Stimulated activated CD4-positive, alpha-beta T cell treated with anti-CD3 and anti-CD28 coated beads, Interleukin-1b, Interleukin-23, amount 100 ng/mL, for 48 hours (primary cell): ENCODE measurements at places on chromosomes 3 and 15.

GRCh38 chr15:56028430-56028829 lies 35.0 kb upstream of the NEDD4 start:
- DNase-seq: no peak

GRCh38 chr15:67601073-67601472 lies 58.6 kb downstream of the MAP2K5 start:
- no peak for DNase-seq

DNA sequence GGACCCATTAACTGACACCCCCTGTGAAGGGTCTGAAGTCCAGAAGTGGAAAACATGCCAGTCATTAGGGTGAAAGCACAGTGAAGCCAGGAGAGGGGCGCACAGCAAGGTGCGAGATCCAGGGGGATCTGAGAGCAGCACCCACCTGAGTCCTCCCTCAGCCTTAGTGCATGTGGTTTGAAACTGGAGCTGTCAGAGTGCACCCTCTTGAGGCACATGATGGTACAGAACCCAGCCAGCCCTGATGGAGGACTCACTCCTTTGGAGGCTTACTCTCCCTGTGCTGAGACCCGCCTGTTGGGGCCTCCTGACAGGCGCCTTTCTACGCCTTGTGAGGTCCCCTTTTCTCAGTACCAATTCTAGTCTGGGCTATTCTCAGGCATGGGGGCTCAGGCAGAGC lies 77.8 kb downstream of the IL20RB start:
- no peak for DNase-seq

DNA sequence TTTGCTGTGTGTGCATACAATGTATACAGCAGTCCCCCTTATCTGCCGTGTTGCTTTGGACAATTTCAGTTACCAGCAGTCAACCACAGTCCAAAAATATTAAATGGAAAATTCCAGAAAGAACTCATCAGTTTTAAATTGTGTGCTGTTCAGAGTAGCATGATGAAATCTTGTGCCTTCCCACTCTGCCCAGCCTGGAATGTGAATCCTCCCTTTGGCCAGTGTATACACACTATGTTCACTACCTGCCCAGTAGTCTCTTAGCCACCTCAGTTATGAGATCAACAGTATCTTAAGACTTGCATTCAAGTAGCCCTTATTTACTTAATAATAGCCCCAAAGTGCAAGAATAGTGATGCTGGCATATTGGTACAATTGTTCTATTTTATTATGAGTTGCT lies 133.6 kb upstream of the ABHD17C start:
- no peak for DNase-seq

DNA sequence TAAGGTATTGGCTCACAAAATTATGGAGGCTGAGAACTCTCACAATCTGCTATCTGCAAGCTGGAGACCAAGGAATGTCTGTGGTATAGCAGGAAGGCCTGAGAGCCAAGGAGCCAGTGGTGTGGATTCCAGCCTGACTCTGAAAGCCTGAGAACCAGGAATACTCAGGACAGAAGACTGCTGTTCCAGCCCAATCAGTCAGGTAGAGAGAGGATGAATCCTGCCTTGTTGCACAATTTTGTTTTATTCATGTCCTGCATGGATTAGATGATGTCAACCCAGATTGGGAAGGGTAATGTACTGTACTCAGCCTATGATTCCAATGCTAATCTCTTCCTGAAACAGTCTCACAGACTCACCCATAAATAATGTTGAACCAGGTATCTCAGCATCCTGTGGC lies 312.4 kb upstream of the KCNMB2 start:
- DNase-seq: no peak
